GDM1 (cell line): ENCODE measurements at places on chromosomes 13 and 19.
A peak's percentile ranks its signal among the peaks of the same experiment; 100 is the strongest.

DNA sequence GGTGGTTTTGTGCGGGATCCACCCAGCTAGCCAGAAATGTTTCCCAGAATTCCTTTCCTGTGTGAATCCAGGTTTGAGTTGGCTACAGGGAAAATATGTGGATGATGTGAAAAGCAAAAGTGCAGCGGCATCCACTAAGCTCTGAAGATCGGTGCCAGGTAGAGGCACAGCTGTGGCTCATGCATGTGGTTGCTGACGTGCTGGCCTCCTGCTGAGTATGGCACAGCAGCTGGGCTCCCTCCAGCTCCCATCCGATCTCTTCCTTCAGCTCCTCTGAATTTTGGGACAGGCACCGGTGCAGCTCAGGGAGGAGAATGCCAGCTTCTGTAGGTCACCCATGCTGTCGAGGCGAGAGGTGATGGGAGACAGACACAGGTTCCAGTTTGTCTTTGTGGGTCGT lies 84.0 kb upstream of the GSX1 start:
- no peak for DNase-seq

- DNase-seq = no peak
These were observed 12.6 kb downstream of the CD37 start for GRCh38 chr19:49347835-49348234.

- no peak for DNase-seq
These were observed 793.9 kb upstream of the PCDH20 start for GRCh38 chr13:62209529-62209928.

DNA sequence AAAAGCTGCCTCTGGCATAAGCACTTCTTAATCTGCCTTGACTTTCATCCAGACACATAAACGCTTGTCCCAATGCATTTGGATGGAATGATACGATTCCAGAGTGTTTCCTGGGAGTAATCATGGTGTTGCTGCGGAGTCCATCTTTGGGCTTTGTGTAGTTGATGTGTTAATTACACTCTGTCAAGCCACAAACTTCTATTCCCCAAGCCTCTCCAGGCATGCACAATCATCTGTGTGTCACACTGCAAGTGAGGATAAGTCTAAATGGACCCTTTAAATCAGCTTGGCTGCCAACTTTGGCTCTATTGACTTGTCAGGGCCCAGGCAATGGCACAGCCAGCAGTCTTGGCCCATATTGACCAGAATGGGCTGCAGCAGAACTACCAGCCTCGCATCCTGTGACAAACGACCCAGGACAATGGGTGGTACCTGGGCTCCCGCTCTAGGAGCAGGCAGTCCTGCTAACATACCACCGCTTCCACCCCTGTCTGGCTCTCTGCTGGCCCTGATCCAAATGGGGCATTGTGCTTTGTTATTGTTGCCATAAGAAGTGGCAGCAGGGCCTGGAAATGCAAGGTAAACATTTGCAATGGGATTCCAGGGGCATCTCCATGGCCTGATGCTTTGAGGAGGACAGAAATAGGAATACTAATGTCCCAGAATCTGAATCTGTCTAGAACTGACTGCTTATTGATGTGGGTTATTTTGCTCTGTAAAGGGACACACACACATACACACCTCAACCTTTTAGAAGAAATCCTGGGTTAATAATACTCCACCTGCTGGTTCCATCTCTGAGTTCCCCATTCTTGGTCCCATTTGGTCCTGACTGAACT lies 127.2 kb downstream of the DNAJC15 start:
- no peak for DNase-seq

DNA sequence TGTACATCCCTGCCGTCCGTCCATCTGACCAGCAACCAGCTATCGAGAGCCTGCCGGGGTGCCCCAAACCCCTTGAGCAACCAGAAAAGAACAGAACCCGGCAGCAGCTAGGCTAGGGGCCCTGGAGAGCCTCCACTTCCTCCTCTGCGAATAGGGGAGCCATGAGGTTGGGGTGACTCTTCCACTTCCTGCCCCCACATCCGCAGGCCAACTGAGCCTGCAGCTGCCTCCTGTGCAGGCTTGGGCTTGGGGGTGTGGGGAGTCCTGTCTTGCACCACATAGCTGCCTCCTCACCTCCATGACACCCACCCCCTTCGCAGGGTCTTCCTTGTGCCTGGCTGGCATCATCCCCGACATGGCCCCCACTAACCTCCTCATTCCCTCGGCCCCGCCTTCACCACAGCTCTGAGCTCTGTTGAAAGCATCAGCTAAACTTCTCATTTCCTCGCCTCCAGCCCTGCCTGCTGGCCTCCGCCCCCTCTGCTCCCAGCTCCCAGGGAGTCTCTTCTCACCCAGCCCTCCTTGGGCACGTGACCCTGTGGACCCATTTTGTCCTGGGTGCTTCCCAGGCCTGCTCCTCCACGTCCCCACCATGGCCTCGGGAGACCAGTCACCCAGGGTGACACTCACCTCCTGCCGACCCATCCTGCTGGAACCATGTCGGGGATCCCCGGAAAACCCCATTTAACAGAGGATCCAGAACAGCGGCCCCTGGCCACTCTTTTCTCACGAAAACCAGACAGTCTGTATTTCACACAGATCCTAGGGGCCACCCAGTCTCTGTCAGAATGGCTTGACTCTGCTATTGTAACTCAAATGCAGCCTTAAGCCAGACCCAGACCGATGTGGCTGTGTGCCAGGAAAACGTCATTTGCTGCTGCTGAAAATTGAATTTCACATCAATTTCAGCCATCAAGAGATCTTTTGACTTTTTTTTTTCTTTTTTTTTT lies 50.4 kb downstream of the MYO9B start:
- DNase-seq = peak; percentile 48

- no peak for DNase-seq
These were observed 152.0 kb upstream of the IRS2 start for GRCh38 chr13:109938255-109938936.

DNA sequence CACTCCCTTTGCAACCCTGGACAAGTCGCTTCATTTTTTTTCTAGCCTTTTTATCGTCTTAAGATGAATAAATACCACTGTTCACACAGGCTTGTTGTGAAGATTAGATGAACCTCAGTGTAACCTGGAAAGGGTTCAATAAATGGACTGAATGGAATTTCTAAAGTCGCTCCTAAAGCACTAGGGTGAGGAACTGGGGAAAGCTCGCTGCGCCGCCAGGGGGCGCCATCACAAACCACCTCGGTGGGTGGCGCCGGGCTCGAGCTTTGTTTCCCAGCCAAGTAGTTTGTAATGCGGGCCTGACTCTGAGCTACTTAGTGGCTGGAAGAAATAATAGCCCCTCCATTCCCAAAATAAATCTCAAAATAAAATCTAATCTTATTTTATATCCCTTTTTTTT lies 2.2 kb upstream of the CEACAM6 start:
- peak; percentile 53 for DNase-seq

DNA sequence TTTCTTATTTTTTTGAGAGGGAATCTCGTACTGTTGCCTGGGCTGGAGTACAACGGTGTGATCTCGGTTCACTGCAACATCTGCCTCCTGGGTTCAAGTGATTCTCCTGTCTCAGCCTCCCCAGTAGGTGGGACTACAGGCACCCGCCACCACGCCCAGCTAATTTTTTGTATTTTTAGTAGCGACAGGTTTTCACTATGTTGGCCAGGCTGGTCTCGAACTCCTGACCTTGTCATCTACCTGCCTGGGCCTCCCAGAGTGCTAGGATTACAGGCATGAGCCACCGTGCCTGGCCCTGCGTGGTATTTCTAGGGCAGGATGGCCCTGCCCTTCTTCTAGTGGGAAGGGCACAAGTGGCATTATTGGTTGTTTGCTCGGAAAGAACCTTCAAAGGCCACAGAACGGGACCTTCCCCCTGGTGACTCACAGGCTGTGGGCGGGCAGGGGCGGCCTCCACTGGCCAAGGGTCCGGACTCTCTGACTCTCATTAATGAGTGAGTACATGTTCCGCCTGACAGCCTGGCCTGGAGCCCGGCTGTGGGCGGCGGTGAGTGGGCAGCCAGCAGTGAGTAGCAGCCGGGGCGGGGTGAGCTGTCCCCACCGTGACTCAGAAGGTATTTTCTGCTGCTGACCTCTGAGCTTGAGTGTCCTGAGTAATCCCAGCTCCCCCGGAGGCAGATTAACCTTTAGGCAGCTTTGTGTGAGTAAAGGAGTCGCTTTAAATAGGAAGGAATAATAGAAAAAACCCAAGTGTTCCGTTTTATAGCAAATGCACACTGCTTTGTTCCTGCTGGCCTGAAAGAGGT lies 5.1 kb downstream of the DOT1L start:
- DNase-seq = peak; percentile 54
